NCI-H1092 (cell line): ENCODE measurements at places on chromosomes 12 and 14.

GRCh38 chr14:54617467-54617866 is 50.5 kb downstream of the SAMD4A start:
- DNase-seq: no peak

DNA sequence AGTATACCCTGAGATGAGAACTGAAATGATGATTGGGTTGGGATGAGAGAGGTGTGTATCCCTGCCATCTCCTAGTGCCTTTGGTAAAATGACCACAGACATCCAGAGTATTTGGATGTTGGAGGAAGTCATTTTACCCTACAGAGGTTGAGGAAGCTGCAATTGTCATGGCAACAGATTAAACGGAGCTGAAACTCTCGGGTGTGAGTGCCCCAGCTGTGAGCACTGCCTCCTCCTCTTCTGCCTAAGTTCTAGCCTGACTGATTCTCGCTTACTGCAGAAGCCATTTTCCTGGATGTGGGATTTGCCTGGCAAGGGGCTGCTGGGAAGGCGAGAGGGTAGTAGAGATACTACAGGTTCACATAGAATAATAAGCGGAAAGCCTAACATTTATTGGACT is 10.3 kb upstream of the PPP4R4 start:
- DNase-seq: no peak

DNA sequence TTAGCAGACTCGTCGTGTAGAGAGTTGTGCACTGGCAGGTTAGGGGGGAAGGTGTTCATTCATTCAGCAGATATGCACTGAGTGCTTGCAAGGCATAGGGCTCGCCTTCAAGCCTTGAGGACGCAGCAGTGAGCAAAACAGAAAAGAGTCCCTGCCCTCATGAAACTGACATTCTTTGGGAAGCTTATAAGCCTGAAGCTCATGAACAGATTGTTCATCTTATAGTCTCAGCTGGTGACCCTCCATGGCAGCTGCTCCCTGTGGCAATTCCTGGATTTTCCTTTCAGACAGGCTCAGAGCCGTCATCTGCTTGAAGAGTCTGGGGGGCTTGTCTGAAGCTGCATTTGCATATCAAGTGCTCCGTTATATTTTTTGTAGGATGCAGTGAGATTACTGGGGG is 148.4 kb downstream of the PRKCH start:
- DNase-seq: no peak

GRCh38 chr12:81968421-81968820 is 209.3 kb upstream of the PPFIA2 start:
- no peak for DNase-seq

DNA sequence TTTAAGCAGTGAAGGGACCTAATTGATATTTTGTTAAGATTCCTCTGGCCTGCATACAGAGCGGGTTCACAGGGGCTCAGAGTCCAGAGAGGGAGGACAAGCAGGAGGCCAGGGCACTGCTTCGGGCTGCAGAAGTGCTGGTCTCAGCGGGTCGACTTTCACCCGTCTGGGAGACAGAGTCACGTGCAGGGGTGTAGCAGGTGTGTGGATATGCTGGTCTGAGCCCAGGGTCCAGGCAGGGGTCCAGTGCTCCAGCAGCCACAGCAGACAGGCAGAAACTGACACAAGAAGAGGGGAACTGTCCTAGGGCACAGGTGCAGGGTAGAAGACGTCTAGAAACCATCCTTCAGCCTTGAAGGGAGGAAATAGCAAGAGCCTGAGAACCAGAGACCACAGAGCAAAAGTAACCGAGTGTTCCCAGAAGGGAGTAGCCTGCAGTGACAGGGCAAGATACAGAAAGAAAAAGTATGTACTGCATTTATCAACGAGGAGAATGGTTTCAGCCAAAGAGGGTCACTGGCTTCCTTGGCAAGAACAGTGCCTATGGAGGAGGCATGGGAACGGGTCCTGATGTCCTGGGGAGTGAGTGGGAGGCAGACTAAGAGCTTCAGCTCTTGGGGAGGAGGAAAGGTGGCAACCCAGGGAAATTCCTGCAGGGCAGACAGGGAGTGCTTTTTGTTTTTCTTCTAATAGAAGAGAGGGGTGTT is 28.7 kb downstream of the FBXO21 start:
- no peak for DNase-seq

DNA sequence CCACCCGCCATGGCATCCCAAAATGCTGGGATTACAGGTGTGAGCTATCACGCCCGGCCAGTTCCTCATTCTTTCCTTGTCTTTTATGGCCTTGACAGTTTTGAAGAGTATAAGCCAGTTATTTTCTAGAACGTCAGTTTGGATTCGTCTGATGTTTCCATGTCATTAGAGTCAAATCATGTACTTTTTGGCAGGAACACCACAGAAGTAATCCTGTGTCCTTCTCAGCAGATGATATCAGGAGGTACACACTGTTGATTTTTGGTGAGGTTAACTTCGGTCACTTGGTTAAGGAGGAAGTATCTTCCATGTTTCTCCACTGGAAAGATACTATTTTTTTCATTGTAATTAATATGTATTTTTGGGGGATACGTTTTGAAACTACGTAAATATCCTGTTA is 25.1 kb upstream of the VPS33A start:
- no peak for DNase-seq
